ENCODE measurements at places on chromosomes 12 and 14. TPM values are rescaled to one million over a fixed set of nuclear protein-coding genes. Genes with fewer than 3 reads are reported as not detected.

DNA sequence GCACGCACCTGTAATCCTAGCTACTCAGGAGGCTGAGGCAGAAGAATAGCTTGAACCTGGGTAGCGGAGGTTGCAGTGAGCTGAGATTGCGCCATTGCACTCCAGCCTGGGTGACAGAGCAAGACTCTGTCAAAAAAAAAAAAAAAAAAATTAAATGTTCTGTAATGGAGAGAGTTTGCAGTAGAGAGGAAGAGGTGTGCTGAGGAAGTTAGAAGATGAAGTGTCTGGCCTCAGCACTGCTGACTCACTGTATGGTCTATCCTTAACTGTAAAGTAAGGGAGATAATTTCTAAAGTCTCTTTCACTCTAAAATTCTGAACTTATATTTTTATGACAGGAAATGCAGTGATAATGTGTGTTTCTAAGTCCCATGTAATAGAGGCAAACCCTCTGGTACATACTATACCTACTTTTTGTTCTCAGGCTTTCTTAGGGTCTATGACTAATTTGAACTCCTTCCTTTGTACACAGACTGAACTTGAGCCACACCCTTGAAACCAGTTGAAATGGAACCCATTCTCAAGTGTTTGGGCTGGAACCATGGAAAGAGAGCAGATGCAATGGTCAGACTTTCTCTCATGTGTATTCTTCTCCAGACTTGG lies 278.1 kb upstream of the FAR2 start:
- no peak for DNase-seq

GRCh38 chr12:111409780-111410430 lies 4.2 kb downstream of the SH2B3 start:
- peak; percentile 85 for DNase-seq

- DNase-seq, result peak; percentile 23
These were observed 32.8 kb upstream of the TUBA1C start for GRCh38 chr12:49231878-49232655.

DNA sequence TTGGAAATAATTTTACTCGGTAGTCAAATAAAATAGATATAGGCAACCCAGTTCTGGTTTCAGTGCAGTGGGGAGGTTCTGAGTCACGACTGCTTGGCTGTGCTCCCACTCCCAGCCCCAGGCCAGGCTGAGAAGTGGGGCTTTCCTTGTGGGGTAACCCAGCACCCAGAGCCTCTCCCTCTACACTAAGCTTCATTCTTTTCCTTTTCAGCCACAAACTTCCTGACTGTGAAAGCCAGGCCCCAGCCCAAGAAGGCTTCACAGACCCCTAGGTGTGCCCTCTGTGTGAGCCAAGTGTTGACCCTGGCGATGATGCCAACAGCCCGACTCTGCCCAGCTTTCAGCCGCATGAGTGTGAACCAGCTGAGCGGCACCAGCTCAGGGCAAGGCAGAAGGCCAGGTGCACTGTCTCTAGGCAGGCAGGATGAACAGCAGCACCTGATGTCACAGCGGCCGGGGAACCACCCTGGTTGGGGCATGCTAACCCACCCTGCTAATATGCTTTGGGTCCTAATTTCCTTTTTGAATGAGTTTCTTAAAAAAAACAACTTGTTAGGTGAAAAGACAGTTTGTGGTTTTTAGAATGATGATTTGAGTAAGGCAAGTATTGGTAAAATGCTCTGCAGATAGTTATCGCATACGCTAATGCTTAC lies 42.2 kb upstream of the ATP23 start:
- DNase-seq, result no peak

- DNase-seq, result no peak
These were observed 58.2 kb downstream of the HMGA2 start for GRCh38 chr12:65882486-65882885.

DNA sequence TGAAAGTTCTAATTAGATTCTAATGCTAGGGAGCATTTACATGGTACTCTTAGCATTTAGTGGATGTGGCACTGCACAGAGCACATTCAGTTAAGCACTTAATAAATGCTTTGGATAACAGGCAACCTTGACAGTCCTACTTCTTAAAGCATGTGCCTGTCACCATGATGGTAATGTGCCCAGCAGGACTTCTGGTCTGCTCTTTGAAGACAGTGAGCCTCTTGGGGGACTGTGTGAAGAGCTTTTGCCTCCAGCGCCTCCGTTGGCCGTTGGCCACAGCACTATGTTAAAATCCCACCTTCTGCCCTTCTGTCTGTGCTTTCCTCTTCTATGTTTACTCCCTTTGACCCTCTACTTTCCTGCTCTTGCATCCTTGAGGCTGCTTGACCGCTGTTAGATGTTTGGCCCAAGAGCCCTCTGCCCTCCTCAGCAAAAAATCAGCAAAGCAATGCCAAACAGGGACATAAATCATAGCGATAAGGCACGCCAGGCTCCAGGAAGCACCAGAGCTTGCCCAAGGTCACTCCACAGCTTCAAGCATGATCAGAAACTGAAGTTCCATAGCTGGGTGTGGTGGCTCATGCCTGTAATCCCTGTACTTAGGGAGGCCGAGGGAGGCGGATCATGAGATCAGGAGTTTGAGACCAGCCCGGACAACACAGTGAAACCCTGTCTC lies 8.3 kb downstream of the CDKL1 start:
- DNase-seq, result no peak

- DNase-seq, result no peak
These were observed 4.1 kb downstream of the NFYB start for GRCh38 chr12:104133866-104134265.

TPPP2 gene
- total RNA-seq, result not detected

LARP4 gene
- 72.0 TPM for total RNA-seq

All from posterior vena cava (tissue), 2 donors.